ENCODE measurements at places on chromosomes 1 and 21.

GRCh38 chr1:109474697-109475096 is 8.4 kb downstream of the SYPL2 start:
- no peak for DNase-seq

DNA sequence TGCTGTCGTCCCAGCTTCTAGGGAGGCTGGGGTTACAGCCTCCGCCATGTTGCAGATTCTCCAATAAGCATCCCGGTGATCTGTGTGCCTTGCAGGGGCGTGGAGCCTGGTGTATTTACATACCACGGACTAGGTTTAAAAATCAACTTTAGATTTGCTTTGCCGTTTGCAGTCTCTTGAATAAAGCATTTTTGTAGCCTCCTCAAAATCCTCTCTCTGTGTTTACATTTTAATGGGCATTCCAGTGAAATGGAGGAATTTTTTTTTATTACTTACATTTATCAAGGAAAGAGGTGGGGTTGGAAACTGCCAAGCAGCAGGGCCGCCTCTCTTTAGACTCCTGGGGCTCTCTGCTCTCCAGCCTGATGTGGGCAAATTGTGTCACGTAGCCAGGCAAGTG is 437.5 kb upstream of the VAMP3 start:
- DNase-seq, result no peak

DNA sequence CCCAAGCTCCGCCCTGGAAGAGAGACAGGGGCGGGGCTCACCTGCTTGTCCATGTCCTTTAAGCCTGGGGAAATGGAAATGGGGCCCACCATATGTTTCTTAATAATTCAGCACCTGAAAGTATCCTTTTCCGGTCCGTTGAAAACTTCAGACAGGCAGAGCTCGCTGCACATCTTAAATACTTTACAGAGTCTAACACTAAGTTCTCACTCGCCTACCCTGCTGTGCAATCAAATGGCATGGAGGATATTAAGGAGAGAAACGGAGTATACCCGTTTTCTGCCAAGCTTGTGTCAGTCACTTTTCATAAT is 467 bp upstream of the CC2D1B start:
- no peak for DNase-seq

DNA sequence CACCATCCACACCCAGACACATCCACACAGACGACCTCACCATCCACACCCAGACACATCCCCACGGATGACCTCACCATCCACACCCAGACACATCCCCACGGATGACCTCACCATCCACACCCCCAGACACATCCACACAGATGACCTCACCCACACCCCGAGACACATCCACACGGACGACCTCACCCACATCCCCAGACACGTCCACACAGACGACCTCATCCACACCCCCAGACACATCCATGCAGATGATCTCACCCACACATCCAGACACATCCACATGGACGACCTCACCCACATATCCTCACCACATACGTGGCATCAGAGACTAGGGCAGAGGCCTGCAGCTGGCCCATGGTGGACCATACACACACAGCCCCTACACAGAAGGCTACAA is 14.7 kb upstream of the FABP3 start:
- no peak for DNase-seq

- DNase-seq, result no peak
Measured at GRCh38 chr1:48946070-48946469, 169.4 kb upstream of the BEND5 start.

DNA sequence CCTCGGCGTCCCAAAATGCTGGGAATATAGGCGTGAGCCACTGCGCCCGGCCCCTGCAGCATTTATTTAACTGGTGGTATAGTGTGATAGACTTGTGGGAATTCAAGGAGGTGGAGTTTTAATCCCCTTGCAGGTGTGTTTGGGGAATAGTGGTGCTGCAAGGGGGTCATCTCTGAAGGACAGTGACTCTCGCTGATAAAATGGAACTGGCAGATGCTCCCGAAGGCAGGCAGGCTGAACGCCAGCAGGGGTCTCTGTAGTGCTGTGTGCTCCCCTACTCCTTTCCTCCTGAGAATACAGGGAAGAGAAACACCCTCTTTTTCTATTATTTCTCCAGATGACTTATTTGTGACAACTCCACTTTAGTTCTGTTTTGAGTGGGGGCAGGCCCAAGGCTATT is 4.0 kb downstream of the OSCP1 start:
- DNase-seq, result no peak

GRCh38 chr21:44382536-44382935 is 29.1 kb downstream of the TRPM2 start:
- DNase-seq, result no peak

- DNase-seq, result no peak
Measured at GRCh38 chr1:154620751-154621150, 12.8 kb upstream of the ADAR start.

- DNase-seq, result no peak
Measured at GRCh38 chr1:186681801-186682200, 1.6 kb upstream of the PTGS2 start.

DNA sequence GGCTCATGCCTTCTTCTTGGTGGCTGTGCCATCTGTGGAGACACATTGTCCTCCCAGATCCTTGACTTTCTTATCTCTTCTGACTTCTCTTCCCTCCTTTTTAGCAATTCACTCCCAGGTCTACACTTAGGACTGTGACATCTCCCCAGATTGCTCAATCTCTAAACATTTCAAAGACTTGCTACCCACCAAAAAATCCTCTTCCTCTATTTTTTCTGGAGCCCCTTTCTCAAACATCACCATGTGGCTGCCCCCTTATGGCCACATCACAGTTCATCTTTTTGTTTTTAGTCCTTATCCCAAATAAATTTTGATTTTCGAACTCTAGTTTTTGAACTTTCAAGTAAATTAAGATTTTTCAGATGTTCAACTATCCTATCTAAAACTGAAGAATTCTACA is 148.6 kb upstream of the HOOK1 start:
- no peak for DNase-seq

GRCh38 chr1:82090104-82090503 is 289.4 kb downstream of the ADGRL2 start:
- no peak for DNase-seq

DNA sequence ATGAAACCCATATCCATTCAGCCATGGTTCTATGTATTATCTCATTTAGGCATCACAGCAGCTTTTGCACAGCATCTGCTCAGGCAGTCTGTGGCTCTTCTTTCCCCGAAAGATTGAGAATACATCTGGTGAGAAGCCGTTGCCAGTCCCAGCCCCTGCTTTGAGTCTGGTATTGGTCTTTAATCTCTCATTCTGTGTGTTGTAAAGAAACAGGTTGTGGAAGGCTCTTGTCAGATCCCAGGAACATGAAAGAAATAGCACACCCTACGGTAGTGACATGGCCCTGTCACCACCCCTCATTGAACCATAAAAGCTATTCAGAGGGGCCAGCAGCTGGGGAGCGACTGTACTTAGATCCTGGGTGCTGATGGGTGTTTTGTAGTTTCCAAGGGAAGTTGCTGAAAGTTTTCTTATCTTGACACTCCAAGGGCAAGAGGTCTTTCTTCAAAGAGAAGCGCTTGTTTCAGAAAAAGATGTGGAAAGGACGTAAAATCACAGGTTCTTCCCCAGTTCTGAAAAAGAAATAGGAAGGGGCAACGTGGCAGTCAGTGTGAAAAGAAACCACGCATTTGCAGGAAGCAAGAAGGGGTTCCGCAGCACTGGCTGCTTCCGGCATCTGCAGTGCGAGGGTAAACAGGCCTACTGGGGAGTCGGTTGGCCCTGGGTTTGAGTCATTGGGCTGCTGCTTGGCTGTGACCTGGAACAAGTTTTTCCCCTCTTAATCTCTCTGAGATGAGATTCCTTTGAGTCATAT is 145.0 kb downstream of the DHRS3 start:
- peak; percentile 61 for DNase-seq

DNA sequence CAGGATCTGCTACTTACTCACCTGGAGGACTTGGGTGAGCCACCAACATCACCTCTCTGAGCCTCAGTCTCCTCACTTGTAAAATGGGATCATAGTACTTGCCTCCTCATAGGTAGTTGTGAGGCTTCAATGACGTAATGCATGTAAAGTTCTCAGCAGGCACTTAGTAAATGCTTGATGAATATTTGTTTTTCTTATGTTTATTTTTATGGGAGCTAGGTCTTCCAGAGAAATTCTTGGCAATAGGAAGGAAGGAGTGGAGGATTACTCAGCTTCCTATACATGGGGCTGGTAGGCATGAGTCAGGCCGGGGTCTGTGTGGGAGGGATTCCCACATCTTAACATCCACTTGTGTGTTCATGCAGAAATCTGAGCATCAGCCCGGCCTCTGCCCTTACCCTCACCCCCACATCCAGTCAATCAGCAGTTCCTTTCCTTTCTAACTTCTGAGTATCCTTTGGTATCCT is 95.4 kb upstream of the USP24 start:
- DNase-seq, result no peak

DNA sequence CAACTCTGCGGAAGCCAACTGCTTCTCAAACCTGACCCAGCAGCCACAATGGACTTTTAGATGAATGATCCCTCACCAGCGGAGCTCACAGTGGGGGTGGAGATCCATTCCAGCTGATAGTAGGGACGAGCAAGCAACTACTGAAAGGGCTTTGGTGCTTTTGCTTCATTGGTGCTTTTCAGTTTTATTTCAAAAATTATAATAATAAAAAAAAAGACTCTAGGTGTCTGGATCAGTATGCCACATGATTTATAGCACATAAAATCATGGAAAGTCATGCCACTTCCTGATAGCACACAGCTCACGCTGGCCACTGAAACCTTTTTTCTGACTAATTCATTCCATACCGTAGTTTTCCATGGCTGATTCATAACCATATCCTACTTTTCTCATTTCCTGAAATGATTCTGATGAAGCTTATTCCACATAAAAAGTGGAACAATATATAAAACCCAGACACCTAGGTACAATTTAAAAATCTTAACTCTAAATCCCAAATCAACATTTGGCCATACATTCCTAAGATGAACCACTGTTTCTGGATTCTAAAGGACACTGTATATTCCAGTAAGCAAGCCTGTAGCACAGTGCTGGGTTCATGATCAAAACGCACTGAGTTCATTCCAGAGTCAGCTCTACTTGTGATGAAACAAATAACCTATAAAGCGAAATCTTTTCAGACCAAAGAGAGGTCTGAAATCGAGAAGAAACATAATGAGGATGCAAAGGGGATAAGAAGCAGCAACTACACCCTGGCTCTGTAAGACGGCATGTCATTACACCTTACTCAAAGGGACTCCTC is 41.3 kb upstream of the KCNE1 start:
- DNase-seq, result no peak

DNA sequence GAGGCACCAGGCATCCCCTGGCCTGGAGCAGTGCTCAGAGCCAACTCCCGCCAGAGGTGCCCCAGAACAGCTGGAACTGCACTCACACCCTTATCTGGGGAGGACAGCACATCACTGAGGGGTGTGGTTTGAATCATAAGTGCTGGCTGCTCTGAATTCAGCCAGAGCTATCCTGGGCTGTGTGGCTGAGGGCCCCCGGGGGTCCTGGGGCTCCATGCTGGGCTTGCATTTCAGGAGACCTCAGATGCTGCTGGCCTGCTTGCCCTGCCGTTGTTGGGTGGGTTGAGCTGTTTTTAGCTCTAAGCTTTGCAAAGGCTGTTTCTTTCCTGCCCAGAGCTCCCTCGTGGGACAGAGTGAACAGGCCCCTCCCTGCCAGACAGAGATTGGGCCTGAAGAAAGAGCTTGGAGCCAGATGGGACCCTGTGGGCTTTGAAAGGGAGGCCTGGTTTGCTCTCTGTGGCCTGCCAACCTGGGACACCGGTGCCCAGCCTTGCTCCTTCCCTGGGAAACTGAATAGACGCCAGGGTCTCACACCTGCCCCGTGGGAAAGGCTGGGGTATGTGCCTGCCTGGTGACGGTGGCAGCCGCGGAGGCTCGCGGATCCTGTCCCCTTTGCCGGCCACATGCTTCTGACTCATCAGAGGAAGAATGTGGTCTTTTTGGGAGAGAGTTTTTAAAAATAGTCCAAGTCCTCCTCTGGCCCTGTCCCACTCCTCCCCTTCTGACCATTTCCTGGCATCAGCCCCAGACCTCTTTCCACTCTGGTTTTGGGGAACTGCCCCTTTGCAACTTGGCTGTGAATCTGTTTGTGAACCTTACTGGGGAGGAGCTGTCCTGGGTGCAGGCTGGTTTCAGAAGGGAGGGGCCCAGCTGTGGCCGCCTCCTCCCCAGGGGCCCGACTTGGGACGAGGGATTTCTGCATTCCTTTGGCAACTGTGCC is 30.0 kb downstream of the ARHGEF10L start:
- no peak for DNase-seq

GRCh38 chr1:97551113-97551512 is 369.7 kb downstream of the DPYD start:
- DNase-seq, result no peak

GRCh38 chr1:11058595-11059154 is 1.1 kb downstream of the SRM start:
- DNase-seq, result no peak

DNA sequence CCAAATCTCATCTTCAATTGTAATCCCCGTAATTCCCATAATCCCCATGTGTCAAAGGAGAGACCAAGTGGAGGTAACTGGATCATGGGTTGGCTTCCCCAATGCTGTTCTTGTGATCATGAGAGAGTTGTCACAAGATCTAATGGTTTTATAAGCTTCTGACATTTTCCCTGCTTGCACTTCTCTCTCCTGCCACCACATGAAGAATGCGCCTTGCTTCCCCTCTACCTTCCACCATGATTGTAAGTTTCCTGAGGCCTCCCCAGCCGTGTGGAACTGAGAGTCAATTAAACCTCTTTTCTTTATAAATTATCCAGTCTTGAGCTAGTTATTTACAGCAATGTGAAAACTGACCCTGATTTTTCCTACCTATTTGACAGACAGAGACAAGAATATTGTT is 162.5 kb upstream of the SYT6 start:
- DNase-seq, result no peak
